ENCODE measurements at places on chromosomes 3 and 15.

DNA sequence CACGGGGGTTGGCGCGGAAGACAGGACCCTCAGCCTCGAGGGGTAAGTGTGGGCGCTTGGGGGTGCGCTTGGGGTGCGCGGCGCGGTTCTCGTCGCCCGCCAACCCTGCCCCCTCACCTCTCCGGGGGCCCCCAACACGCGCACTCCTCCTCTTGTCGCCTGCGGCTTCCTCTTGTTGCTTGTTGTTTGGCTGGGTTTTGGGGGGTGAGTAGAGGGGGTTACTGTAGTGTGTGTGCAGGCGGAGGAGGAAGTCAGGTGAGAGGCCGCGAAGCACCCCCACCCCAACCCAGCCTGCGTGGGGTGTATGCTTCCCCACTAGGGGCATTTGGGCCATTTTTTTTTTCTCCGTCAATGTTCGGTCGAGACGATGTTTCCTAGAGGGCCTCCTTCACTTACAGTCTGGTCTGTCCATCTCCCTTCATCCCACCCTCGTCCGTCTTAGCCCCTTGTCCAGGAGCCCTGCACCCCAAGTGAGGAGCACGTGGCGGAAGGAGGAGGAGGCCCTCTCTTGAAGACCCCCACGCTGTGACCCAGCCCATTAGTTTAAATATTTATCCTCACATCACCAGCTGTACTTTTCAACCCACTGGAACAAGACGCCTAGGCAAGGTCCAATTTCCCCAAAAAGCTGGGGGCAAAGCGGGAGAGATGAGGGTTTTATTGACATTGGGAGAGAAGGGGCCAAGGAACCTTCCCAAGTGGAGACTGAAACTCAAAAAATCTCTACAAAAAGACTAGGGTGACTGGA, 20.4 kb upstream of the SATB1 start:
- peak; percentile 42 for DNase-seq

DNA sequence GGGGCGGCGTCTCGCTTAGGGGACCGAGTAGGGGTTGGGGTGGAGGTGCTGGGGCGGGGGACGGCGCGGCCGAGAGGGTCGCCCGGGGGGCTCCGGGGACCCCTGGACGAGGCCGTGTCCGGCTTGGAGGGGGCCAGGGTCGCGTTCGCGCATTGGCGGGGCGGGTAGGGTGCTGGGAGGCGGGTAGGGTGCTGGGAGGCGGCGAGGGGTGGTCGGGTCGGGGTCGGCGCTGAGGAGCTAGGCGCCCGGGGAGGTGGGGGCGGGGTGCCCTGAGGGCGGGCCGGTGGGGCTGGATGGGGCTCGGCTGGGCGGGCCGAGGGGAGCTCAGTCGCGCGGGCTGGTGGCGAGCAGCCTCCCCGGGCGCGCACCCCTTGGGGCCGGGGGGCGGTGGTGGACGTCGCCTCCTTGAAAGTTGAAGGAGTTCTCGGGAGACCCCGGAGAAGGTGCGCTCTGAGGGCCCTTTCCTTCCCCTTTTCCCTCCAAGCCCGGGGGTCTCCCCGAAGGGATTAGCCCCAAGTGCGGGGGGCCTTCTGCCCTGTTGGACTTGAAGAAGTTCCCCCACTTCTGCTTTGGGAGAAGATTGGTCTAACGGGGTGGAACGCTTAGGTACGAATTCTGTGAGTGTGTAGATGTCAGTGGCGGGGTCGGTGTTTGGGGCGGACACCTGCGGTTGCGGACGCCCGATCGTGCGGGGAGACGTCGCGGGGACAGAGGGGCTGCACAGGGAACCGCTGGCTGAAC, 543 bp downstream of the MEF2A start:
- peak; percentile 18 for DNase-seq

DNA sequence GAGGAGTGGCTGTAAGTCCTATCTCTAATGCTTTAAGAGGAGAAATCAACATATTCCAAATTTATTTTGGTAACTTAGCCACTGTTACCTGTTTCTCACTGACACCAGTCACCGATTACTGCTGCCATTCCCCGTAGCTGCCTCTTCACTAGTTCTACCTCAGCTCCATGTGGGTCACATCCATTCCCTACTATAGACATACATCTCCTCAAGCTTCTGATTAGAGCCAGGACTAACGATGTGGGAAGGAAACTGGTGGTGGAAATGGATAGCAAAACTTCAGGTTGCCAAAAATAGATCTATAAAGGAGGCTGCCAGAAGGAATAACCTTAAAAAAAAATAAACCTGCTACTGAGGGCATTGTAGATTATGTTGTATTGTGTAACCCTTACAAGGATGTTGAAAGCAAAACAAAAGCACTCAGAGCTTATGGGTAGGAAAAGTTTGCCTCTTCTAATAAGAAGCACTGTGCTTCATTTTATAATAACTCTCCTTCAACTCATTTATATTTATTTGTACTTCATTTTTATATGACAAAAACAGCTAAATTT, 56.0 kb downstream of the KAT2B start:
- DNase-seq = no peak

- no peak for DNase-seq
These were observed 72.7 kb upstream of the LRTM1 start for GRCh38 chr3:55000546-55000945.

GRCh38 chr15:68405378-68406250, 26.3 kb downstream of the ITGA11 start:
- DNase-seq = no peak

DNA sequence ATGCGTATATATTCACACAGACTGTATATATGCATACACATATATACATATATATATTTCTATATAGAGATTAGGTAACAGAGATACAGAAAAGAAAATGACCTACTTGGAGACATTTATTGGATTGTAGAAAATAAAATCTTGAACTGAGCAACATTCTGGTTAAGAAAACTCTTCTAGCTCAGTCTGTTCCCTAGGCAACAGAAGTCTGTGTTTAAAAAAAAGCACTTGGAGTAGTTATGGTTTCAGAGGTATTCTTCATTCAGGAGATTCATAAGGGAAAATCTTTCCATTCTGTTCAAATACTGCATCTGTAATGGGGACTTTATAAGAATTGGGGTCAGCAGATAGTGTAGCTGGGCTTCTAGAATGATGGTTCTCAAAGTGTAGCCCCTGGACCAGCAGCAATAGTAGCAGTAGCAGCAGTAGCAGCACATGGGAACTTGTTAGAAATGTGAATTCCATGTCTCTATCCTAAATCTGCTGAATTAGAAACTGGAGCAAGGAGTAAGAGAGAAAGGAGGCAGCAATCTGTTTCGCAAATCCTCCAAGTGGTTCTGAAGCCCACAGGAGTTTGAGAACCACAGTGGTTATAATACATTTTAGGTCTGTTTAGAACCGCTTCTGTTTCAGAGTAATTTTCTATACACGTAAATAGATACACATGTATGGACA, 112.8 kb upstream of the TMEM108 start:
- no peak for DNase-seq

DNA sequence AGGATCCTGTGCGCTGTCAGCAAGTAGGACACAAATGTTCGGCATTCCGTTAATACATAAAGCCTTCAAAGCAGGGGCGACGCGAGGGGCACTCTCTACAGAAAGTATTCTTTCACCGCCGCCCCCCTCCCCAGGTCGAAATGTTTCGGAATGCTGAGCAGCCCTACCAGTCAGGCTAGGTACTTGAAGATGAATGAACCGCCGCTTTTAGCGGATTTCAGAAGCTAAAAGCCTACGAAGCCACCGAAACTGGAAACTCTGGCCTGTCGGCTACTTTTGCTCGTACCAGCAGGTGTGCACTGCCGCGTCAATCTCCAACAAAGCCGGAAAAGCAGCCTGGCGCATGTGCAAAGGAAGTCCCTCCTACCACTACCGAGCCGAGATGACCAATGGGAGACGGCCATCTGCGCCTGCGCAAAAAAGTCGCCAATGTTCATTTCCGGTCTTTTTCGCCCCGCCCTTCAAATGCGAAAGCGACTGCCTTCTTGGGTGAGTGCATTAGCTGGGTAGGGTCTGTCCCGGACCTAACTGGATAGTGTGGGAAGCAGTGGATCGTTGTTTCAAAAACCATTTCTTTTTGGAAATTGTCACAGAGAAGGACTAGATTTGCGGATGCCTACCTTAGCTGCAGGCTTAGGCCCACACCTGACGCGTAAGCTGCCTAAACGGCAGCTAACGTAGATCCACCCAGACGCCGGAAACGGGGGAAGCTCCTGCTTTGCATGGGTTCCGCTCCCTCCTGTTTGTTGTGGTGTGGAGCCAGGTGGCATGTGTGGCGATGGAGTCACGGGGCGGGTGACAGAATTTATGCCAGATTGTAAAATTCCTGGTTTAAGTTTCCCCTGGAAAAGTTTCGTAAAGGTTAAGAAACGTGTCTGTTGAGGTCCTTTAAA, at the start of gene WDR5B:
Gene WDR5B, minus strand, starts transcription at position 301 of the 893 bp plus-strand sequence. CDS start 534 bp downstream, outside the sequence.
- peak; percentile 95 for DNase-seq

DNA sequence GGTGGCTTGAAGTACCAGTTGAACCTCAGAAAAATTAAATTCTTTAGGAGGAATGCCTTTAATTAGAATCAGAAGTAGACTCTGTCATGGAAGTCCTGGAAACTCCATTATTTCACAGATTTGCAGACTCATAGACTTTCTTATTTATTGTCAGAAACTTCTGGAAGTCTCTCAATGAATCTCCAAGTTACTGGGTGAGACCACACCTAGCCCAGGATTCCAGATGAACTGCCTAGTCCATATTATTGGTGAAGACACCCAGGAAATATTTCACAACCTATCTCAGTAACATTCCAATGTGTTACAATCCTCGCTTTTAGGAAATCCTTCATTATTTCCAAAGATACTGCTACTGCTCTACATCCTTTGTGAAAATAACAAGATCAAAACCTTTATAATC, 6.5 kb upstream of the THBS1 start:
- DNase-seq = no peak

DNA sequence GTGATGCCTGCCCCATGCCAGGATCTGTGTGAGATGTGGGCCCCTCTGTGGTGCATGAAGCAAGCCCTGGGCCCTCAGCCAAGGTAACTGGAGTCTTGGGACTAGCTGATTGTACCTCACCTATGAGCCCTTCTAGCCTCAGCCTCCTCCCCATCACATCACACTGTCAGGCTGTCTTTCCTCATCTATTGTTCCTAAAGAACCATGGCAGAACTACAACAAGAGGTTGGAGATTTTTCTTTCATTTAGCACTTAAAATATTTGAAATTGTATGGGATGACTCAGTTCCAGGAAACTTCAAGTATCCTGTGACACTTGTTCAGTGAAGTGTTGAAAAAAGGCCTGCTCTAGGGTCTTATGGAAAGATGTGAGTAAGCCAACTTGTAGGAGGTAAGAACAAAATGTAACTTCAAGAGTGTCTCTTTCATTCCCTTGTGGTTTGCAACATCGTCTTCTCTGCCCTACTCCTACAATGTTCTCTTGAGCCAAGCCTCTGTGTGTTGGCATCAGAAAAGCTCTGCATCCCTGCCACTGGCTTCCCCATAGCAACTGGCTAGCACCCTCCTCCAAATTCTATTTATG, 58.7 kb upstream of the TIPARP start:
- no peak for DNase-seq

DNA sequence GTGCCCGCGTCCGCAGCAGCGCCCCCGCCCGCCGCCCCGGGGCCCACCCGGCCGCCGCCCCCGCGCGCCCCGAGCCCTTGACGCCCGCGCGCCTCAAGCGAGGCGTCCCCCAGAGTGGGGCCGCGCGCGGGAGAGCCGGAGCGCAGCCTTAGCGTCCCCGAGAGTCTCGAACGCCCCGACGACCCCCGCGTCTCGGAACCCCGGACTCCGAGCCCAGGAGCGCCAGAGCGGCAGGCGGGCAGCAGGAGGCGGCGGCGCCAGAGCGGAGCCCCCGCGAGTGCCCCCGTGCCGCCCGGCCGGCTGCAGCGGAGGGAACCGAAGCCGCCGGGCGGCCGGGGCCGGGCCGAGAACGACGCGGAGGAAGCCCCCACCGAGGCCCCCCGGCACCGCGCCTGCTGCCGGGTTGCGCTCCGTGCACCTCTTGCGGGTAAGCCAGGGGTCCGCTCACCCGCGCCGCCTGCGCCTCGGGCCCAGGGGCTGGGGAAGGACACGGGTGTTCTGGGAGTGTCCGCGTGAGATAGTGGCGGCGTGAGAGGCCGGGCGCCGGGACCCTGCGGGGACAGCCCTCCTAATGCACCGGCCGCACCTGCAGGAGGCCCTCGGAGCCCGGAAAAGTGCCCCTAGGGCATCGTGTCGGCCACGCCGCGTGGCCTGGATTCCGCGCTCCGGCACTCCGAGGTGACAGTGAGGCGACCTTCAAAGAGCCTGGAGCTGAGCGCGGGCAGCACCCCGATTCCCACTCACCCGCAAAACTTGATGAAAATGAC, 52.0 kb upstream of the ULK4 start:
- DNase-seq = peak; percentile 11

GRCh38 chr15:70503073-70503745, 260.1 kb downstream of the UACA start:
- DNase-seq = no peak

DNA sequence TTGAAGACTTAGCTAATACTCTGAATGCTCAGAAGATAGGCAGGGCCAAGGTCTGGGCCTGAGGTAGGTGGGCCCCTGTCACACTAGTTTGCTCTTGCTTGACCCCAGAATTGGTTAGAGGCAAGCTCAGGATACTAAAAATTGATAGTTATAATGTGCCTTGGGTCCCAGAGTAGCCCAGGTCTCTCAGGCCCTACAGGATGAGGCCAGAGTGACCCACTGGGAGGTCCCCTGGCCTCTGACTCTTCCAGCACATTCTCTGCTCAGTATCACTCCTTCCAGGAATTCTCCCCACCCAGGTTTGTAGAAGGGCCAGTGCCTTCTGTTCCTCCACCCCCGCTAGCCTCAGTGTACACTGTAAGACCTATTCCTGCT, 667 bp upstream of the KLHDC8B start:
- no peak for DNase-seq

DNA sequence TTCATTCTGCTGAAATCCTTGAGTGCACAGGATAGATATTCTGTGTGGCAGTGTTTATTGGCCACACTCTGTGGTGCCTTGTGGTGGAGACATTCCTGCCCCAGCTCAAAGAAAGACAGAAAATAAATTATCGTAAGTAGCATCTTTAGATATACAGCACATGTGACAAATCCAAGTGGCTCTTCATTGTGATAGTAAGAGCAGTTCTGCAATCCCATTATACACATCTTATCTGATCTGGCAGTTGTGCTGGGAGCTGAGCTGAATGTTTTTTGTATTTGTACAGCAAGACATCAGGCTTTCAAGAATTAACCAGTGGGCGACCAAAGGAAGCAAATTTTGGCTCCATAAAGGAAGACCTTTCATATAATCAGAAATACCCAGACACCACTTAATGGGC, 235.3 kb upstream of the MRPL3 start:
- DNase-seq = no peak

- DNase-seq = no peak
These were observed 41.5 kb downstream of the FGF12 start for GRCh38 chr3:192685801-192686200.

GRCh38 chr3:128380295-128380694, 86.4 kb downstream of the DNAJB8 start:
- DNase-seq = no peak

GRCh38 chr3:11507719-11508118, 136.0 kb downstream of the VGLL4 start:
- DNase-seq = no peak

GRCh38 chr3:10339376-10339955, 18.6 kb upstream of the SEC13 start:
- DNase-seq = no peak

GRCh38 chr3:140145528-140145927, 210.5 kb downstream of the CLSTN2 start:
- DNase-seq = no peak

All from T-helper 17 cell (primary cell).